ENCODE measurements at places on chromosomes 5 and 9.

- DNase-seq = no peak
These were observed 27.6 kb downstream of the HNRNPH1 start for GRCh38 chr5:179595916-179596315.

GRCh38 chr9:129007766-129008468 lies 20.2 kb downstream of the SH3GLB2 start:
- no peak for DNase-seq

DNA sequence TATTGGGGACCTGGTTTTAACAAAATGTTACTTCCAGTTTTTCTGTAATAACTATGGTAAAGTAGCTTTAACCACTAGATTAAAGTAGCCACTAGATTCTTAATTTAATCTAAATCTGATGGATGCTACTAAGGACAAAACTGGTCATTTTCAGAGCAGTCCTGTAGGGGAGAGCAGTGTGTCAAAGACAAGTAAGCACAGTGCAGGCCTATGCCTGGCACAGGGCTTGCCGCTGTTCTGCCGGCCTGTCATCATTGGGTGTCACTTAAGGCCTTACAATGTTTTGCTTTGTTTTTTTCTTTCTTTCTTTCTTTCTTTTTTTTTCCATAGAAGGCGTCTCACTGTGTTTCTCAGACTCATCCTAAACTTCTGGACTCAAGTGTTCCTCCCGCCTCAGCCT lies 53.0 kb upstream of the NXNL2 start:
- DNase-seq = no peak

- no peak for DNase-seq
These were observed 565.5 kb downstream of the ZNF608 start for GRCh38 chr5:124180875-124181461.

DNA sequence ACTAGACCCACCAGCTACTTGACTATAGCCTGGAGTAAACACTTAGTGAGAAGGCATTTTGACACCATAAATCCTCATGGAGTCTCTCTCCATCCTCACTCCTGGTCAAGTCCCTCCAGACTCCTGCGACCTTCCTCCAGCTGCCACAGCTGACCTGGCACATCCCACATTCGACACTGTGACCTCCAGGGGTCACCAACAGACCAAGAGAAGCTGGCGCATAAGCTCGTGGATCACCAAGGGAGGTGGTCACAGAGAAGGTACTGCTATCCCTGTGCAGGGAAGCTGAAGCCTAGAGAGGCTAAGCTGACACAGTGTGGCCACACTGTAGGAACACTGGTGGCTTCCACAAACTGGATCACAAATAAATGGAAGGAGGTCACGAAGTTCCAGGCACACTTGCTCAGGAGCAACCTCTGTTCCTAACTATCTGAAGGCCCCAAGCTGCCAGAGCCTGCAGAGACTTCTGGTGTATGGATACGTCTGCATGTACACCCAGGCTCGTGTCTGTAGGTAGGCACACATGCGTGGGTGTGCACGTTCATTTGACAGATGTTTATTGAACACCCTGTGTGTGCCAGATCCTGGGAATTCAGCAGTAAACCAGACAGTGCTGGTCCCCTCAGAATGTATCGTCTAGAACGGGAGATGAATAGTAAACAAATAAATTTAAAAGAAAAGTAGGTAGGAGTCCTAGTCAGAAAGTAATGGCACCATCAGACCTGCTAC lies 104.4 kb downstream of the C5orf15 start:
- no peak for DNase-seq

DNA sequence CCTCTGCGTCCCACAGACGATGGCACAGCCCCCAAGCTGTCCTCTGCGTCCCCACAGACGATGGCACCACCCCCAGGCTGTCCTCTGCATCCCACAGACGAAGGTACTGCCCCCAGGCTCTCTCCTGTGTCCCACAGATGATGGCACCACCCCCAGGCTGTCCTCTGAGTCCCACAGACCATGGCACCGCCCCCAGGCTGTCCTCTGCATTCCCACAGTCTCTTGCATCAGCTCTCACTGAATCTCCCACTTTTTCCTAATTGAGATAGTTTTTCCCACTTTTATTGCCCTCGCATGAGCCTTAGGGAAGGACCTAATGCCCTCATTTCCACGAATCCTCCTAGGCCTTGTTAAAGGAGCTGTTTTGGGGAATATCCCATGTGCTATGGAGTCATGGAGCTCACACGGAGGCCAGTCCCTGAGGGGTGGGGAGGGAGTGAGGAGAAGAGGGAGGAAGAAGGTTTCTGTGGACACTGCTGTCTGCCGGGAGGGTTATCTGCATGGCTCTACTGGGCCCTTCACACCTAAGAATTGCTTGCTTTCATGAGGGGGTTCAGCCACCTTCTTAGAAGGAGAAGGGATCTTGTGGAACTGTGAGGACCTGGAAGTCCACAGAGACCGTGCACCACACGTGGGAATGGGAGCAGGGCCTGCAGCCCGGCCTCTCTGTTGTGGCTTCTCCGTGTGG lies 58.2 kb upstream of the PTCH1 start:
- no peak for DNase-seq

DNA sequence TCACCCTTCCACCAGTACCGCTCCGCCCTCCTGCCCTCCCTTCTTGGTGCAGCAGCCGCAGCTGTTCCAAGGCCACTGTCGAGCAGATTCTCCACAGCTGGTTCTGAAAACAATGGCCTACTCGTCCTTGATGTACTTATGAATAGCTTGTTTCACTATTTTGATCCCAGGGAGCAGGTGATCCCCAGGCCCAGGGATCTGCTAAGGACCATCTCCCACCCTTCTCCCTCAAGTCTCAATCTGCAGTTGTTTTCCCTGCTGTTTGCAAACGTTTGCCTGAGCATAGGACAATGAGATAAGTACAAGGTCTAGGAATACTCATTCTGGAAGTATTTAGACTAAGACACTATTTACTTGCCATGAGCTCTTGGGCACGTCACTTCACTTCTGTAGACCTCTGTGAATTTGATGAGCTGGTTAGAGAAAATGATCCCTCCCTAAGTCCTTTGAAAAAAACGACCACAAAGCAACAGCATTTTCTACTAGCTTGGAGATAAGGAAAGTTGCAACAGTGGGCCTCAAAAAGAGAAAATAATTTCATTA lies 1.8 kb downstream of the LURAP1L start:
- no peak for DNase-seq

Measured in mesothelial cell of epicardium (in vitro differentiated cells).